ENCODE measurements at places on chromosomes 7 and 10.

- DNase-seq, result no peak
Observed at GRCh38 chr7:136256491-136256890, 279.3 kb upstream of the MTPN start.

DNA sequence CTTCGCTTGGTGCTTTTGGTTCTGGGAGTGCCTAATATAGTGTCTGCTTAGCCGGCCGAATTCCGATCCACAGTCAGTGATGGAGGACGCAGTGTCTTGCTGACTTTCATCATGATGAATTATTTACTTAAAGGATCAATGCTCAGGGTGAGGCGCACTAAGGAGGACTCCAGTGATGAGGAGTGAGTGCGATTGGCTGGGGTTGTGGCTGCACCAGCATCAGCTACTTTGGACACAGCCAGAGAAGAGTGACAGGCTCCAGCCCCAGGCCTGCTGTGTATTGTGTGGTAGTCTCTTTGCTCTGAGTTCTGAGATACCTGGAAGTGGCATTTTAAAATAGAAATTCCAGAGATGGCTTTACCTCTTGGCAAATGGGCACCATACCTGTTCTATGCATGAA, 73.3 kb upstream of the ANLN start:
- no peak for DNase-seq

DNA sequence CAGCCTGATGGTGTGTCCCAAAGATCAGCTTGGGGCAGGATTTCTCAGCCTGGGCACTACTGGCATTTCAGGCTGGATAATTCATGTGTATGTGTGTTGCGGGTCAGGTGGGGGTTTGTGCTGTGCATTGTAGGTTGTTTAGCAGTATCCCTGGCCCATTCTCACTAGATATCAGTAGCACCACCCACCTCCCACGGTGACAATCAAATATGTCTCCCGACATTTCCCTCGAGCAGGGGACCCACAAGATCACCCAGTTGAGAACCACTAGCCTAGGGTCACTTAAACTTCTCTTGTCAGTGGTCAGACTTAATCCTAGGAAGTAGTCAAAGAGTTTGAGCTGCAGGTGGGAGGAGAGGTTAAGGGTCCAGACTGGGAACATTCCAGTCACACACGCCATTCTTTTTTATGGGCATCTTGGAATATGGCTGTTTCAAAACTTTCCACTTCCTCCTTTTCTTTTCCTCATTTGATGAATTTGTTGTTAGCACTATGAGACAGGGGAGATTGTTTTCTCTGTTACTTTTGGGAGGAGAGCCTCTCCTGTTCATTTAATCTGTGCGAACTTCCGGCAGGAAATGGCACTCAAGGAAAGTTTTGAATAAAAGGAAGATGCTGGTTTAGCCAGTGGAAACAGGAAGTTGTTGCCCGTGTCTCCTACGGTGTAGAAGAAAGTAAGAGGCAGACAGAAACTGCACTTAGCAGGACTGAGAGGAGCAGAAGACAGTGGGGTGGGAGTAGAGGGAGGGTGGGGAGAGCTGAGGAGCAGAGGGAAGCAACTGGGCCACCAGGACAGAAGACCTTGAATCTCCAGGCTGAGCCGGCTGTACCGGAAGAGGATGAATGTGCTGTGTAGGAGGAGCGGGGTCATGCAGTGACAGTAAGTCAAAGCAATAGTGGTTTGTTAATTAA, 17.6 kb upstream of the EXOC6 start:
- DNase-seq, result peak; percentile 9

DNA sequence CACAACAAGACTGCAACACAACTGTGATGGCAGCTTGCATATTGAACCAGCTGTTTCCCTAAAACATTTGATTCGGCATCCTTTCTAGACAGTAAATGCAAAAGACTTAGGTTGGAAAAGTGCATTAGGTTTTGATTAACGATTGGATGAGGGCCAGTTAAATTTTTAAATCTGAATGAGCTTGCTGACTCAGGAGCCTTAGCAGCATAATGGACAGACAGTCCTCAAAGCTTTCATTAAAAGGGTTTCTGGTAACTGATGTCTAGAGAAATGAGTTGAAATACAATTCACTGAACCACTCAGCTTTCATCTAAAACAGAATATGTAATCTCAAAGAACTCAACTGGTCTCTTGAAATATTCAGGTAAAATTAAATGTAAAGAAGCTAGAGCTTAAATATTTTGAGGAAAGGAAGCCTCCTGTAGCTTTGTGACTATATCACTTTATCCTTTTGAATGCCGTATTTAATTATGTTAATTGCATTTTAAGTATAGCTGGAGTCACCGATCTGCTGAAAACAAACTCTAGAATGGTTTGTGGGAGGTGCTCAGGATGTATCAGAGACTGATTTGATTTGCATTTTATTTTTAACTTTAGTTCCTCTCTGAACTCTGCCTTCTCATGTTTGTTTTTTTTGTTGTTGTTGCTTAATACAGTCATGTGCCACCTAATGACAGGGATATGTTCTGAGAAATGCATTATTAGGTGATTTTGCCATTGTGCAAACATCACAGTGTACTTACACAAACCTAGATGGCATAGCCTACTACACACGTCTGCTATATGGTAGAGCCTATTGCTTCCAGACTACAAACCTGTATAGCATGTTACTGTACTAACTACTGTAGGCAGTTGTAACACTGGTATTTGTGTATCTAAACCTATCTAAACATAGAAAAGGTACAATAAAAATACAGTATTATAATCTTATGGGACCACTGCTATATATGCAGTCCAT, 29.2 kb upstream of the ATRNL1 start:
- no peak for DNase-seq

DNA sequence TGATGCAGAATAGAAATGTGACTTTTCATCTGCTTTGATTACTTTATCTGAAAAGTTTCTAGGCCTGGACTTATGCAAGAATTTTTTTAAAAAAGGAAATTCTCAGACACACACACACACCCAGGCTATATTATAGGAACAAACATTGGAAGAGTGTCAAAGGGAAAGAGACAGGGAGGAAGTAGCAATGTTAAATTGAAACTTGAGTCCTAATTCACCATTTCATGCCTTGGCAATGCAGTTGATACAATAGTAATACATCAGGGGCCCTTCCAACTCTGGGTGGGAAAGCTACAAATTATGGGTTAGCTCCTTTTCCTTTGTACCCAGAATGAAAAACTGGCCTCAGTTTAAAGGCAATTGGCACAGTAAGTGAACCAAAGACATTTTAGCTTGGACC, 258.0 kb upstream of the LYZL1 start:
- DNase-seq, result no peak
